Mammary epithelial cell (primary cell): ENCODE measurements at places on chromosomes 4 and X. TPM values are rescaled to one million over a fixed set of nuclear protein-coding genes. Genes with fewer than 3 reads are reported as not detected.
A peak's percentile ranks its signal among the peaks of the same experiment; 100 is the strongest.

DNA sequence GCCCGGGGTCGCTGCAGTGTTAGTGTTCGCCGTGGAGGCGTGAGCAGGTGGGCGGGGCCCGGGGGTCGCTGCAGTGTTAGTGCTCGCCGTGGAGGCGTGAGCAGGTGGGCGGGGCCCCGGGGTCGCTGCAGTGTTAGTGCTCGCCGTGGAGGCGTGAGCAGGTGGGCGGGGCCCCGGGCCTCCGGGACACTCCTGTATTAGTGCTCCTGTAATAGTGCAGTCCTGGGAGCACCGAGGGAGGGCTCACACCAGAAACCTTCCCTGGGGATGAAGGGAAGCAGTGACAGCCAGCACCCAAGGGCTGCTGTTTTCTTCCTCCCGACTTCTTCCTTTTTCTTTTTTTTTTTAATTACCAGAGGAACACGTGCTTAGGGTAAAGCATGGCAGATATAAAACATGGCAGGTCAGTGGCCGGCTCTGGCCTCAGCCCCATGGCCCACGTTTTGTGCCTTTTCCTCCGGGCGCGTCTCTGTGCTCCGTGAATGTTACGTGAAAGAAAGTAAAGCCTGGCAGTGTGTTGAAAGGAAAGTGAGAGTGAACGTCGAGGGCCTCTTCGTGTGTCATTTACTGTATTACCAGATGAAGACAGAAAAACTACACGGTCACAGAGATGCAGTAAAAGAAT is 42.0 kb downstream of the PCGF3 start:
- DNase-seq, result no peak

DNA sequence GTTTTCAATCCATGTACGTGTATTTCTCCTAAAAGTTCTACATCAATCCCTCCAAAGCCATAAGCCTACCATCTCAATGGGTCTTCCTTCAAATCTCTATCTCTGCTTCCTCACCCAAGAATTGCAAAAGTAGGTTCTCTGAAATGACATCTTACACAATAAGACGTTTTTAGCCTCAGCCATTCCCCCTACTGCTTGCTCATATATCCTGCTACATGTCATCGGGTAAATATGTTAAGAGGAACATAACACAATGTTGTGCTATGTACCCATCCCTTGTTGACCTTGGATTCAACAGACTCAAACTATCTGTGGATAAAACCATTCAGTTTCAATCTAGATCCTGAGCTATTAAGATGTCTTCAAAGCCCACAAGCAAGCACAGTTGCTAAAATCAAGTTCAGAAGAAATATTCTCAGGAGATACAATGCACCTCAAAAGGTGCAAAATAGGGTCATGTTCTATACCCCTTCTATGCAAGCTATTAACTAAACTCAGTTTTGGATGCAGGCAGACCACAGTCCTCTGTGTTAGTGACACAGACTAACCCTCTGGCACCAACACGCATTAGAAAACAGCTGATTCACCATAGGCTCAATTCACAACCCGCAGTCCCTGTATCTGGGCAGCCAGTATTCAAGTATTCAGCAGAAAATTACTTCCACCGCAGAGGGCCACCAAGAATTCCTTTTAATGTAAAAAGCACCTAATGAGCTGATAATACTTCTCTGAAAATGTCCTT is 56.8 kb downstream of the CD99L2 start:
- DNase-seq, result peak; percentile 27

DNA sequence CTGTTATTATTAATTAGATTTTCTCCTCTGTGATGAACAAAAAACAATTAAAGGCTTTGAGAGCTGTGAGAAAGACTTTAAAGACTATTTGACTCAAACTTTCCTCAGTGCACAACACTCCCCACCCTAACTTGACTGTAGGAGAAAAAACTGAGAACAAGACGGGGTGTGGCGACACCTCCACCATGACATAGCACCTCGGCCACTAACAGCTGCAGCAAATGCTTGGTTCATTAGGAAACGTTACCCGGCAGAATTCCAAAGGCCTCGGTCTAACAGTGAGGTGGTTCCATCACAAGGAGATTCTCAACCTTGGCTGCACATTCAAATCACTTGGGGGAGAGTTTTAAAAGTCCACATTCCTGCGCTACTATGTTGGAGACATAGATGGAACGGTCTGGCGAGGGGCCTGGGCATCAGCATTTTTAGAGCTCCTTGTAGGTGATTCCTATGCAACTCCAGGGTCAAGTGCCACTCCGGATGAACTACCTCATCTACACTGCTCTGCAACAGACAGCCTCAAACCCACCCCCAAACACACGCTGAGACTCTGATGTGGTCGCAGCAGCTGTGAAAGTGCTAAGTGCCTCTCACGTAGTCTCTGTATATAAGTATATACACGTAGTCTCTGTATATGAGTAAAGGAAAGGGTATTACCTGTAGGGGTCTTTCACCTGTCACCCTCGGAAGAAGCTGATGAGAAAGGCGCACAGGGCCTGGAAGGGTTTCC is 1.0 kb downstream of the FGFBP2 start:
- no peak for DNase-seq

DNA sequence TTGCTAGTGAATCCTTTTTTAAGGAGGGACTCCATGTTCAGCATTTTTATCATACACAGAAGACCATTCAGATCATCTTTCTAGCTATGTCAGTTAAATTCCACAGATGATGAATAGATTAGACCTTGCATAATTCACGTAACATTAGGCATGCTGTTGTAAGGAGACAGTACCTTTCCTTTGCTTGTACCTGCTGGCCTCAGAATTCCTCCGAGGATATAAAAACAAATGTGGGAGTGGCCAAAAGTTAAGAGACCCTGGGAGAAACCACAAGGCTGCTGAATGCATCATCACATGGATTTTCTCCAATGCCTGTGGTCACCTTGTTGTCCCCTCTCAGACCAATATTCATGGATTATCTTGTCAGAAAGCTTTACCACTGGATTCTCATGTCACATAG is 201.4 kb downstream of the MAGEB17 start:
- DNase-seq, result peak; percentile 24

DNA sequence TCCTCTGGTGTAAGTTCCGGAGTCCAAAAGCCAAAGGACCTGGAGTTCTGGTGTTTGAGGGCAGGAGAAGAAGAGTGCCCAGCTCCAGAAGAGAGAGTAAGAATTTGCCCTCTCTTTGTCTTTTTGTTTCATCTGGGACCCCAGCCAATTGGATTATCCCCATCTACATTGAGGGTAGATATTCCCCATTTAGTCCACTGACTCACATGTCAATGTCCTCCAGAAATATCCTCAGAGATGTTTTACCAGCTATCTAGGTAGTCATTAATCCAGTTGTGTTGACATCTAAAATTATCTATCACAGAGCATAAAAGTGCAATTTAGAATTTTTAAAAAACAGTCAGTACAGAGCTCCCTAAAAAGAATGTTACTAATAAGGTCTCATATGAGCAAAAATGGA is 132.9 kb upstream of the TMEM47 start:
- DNase-seq, result no peak

- peak; percentile 60 for DNase-seq
Measured at GRCh38 chr4:40333921-40334352, 1.2 kb upstream of the CHRNA9 start.

GRCh38 chr4:61350932-61351331 is 150.8 kb downstream of the ADGRL3 start:
- no peak for DNase-seq

DNA sequence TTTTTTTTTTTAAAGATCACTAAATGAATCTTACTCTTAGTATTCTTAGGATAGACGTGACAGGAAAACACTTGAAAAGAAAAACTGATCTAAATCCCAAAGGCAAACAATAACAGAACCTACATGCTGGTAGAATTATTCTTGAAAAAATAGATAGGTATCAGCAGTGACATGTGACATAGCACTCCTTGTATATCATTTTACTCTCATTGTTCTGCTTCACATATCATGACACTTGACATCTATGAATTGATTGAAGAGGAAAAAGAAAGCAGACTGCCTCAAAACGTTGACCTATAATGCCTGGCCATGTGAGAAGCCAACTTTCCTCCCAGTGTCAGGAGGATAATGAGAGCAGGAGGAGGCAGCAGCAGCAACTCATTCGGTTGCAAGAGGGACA is 555.2 kb downstream of the GABRG1 start:
- DNase-seq, result no peak

DNA sequence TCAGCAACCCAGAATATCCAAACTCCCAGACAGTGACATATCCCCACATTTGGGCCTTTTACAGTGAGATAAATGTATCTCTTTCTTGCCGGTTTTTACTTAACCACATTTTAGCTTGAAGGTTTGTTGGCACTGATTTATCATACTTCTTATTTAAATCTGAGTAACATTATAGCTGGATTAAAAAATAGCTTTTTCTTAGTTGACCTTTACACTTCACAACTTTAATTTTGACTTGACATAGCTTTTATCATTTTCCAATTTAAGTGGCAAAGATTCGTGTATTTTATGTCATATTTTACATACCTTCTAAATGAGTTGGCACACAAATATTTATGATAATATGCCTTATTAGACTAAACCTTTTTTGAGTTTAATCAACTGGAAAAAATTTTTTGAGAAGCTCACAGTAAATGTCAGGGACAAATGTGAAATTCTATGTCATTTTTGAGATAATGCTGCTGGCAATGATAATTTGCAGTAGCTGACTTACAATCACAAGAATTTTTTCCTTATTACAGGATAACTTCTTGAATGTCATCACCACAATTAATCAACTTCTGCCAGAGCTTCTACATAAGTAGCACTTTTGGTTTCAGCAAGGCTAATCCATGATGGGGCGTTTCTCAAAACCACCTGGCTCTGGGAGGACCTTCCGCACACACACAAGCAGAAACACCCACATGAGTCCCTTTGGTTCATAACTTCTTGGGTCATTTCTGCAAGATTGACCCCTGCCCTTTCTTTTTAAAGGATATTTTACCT is 80.3 kb downstream of the SYTL5 start:
- DNase-seq, result no peak

DNA sequence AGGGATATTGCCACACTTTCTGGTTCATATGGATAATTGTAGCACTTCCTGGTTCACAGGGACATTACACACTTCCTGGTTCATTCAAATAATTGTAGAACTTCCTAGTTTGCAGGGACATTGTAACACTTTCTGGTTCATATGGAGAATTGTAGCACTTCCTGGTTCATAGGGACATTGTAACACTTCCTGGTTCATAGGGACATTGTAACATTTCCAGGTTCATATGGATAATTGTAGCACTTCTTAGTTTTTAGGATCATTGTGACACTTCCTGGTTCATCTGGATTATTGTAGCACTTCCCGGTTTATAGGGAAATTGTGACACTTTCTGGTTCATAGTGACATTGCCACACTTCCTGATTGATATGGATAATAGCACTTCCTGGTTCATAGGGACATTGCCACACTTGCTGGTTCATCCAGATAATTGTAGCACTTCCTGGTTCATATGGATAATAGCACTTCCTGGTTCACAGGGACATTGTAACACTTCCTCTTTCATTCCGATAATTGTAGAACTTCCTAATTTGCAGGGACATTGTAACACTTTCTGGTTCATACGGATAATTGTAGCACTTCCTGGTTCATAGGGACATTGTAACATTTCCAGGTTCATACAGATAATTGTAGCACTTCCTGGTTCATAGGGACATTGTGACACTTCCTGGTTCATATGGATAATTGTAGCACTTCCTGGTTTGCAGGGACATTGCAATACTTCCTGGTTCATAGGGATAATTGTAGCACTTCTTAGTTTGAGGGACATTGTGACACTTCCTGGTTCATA is 59.2 kb upstream of the CD99 start:
- no peak for DNase-seq

- DNase-seq, result no peak
Measured at GRCh38 chrX:95662200-95662599, 1022.4 kb upstream of the DIAPH2 start.

DNA sequence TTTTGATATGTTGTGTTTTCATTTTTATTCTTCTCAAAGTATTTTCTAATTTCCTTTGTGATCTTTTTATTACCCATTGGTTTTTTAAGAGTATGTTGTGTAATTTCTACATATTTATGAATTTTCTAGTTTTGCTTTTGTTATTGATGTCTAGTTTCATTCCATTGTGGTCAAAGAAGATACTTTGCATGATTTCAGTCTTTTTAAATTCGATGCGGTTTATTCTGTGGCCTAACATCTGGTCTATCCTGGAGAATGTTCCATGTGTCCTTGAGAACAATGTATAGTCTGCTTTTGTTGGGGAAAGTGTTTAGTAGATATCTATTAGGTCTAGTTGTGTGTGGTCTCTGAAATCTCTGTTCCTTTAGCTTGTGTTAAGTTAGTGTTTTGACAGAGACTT is 46.2 kb downstream of the PPEF1 start:
- DNase-seq, result no peak

DNA sequence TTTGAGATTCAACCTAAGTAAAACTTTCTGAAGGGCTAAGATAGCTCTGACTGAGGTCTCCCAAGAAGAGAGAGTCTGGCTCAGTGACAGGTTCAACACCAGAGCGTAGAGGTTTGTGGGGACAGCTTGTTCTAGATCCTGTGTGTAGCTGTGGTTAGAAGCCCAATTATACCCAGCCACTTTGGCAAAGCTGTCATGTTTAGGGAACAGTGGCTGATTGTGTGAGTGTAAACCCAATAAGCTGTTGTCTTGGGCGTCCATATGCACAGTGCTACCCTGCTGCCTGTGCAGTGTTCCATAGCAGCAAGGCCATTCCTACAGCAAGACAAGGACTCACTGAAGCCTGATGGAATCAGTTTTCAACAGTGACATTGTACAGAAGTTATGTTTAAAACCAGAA is 11.2 kb upstream of the SCRG1 start:
- DNase-seq, result no peak

GRCh38 chrX:114166601-114167000 is 417.3 kb upstream of the HTR2C start:
- DNase-seq, result no peak

DNA sequence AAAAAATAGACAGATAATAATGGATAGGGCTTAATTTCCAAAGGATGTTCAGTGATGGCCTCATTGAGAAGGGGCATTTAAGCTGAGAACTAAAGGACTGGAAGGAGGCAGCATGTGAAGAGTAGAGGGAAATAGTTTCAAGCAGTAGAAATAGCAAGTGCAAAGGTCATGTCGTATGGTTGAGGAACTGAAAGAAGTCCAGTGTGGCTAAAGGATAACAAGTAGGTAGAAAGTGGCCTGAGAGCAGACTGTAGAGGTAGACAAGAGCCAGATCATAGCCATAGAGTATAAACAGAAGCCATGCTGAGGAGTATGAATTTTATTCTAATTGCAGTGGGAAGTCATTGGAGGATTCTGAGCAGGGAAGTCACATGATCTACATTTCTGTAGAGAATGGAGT is 72.3 kb downstream of the GRIA3 start:
- no peak for DNase-seq

DNA sequence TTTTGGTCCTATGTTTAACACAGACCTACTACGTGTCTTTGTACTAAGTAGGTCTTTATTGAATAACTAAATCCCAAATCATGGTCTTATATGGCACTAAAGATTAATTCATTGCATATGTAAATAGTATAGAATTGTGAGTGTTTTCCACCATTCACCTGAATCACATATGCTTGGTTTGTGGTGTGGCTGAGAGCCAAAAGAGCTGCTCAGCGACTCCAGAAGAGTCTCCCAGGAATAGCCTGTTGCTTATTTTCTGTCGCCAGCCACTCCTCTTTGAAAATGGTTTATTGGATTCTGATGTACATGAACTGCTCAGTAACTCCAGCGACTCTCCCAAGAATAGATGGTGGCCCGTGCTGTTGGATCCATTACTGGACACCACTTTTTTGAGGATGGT is 184.5 kb downstream of the CLCN4 start:
- peak; percentile 23 for DNase-seq

The SLC16A2 gene
- 40.5 and 45.4 TPM in 2 replicates for total RNA-seq

The RRAGB gene
- total RNA-seq, result 5.8 and 8.8 TPM in 2 replicates

The BOD1L1 gene
- 38.3 and 45.4 TPM in 2 replicates for total RNA-seq

The AR gene
- total RNA-seq, result not detected in 2 replicates

The CTAG1A gene
- total RNA-seq, result not detected

The INTU gene
- 5.5 and 6.3 TPM in 2 replicates for total RNA-seq

The GPR82 gene
- not detected for total RNA-seq

The ZMAT1 gene
- total RNA-seq, result 0.33 TPM
